Smooth muscle cell of the pulmonary artery (primary cell): ENCODE measurements at places on chromosomes 16 and 17. TPM values are rescaled to one million over a fixed set of nuclear protein-coding genes. Genes with fewer than 3 reads are reported as not detected.

SP6 gene
- total RNA-seq = 0.07 and 0.23 TPM in 2 replicates

GPRC5C gene
- 13.8 and 15.0 TPM in 2 replicates for total RNA-seq

FZD2 gene
- 27.6 and 32.5 TPM in 2 replicates for total RNA-seq

DPEP3 gene
- not detected in 2 replicates for total RNA-seq

TEKT5 gene
- 0.07 and 0.13 TPM in 2 replicates for total RNA-seq

CCDC78 gene
- 1.6 and 4.9 TPM in 2 replicates for total RNA-seq

C17orf100 gene
- total RNA-seq = 0.46 and 0.72 TPM in 2 replicates

OTOP2 gene
- total RNA-seq = not detected in 2 replicates

RHBDL3 gene
- total RNA-seq = 0.26 TPM in 1 of 2 replicates, not detected in the other

PRSS33 gene
- not detected in 2 replicates for total RNA-seq

TOX3 gene
- not detected in 2 replicates for total RNA-seq

SGCA gene
- 16.6 and 23.8 TPM in 2 replicates for total RNA-seq

SLC5A2 gene
- 0.03 and 0.07 TPM in 2 replicates for total RNA-seq

STRADA gene
- total RNA-seq = 23.7 and 25.8 TPM in 2 replicates

EXOSC6 gene
- 47.8 and 56.8 TPM in 2 replicates for total RNA-seq

KCNH4 gene
- total RNA-seq = 0.03 TPM in 1 of 2 replicates, not detected in the other

TMED6 gene
- 0.20 and 0.23 TPM in 2 replicates for total RNA-seq

PROCA1 gene
- 0.85 and 1.6 TPM in 2 replicates for total RNA-seq

GFER gene
- 8.1 and 15.1 TPM in 2 replicates for total RNA-seq

OTOA gene
- total RNA-seq = under 0.01 and 0.07 TPM in 2 replicates
